ENCODE measurements at places on chromosomes 16 and 17.

GRCh38 chr17:63694229-63694949 is 5.5 kb downstream of the LIMD2 start:
- DNase-seq: no peak

GRCh38 chr17:30995347-30995746 is 24.5 kb downstream of the RNF135 start:
- no peak for DNase-seq

DNA sequence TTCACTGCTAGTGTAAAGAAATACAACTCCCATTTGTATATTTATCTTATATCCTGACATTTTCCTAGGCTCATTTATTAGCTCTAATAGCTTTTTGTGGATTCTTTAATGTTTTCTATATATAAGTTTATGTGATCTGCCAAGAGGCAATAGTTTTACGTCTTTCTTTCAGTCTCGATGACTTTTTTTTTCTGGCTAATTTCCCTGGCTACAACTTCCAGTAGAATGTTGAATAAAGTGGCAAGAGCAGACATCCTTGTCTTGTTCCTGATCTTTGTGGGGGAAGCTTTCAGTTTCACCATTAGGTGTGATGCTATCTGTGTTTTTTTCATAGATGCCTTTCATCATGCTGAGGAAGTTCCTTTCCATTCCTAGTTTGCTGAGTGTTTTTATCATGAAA is 43.9 kb upstream of the ABCA3 start:
- DNase-seq: no peak

- peak; percentile 39 for DNase-seq
Observed at GRCh38 chr16:50213939-50214519, 52.3 kb upstream of the ADCY7 start.

DNA sequence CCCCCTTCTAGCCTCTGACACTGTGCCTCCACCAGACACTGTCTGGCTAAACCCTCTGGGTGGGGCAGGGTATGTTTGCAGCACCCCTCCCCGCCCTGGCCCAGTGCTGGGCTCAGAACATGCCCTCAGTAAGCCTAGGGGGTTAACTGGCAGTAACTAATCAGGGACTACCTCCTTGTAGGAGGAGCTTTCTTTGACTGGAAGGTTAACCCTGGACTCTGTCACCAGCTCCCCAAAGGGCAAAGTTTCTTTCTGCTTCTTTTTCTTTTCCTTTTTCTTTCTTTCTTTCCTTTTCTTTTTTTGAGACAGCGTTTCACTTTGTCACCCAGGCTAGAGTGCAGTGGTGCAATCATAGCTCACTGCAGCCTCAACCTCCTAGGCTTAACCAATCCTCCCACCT is 76.8 kb downstream of the PLXDC1 start:
- no peak for DNase-seq

- peak; percentile 77 for DNase-seq
Observed at GRCh38 chr17:78986649-78987328, 7.1 kb upstream of the LGALS3BP start.

DNA sequence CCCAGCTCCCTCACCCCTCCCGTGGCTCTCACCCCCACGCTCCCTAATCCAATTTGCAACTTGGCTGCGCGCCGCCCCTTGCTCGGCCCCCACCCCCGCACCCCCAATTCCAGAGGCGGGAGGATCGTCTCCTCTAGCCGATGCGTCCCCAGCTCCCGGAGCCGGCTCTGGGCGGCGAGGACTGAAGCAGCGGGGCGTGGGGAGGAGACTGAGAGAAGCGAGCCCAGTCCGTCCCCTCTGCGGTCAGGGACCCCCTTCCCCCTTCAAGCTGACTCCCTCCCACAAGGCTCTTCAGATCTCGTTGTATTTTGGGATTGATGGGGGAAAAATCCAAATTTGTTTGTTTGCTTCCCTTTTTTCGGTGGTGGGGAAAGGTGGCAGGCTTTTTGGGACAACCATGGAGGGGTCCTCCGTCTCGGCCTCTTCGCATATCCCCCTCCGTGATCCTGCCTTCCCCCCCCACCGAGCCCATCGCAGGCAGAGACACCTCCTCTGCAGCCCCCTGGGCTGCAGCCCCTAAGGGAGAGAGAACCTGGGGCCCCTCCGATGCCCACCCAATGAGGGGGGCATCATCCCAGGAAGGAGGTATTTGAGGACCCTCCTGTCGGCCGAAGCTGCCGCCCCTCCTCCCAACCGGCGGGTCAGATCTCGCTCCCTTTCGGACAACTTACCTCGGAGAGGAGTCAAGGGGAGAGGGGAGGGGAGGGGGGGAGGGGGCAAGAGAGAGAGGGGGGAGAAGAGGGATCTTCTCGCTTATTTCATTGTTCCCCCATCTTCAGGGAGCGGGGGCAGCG is 466 bp downstream of the NEUROD2 start:
- no peak for DNase-seq

GRCh38 chr17:68097161-68097805 is 61.7 kb downstream of the KPNA2 start:
- no peak for DNase-seq

DNA sequence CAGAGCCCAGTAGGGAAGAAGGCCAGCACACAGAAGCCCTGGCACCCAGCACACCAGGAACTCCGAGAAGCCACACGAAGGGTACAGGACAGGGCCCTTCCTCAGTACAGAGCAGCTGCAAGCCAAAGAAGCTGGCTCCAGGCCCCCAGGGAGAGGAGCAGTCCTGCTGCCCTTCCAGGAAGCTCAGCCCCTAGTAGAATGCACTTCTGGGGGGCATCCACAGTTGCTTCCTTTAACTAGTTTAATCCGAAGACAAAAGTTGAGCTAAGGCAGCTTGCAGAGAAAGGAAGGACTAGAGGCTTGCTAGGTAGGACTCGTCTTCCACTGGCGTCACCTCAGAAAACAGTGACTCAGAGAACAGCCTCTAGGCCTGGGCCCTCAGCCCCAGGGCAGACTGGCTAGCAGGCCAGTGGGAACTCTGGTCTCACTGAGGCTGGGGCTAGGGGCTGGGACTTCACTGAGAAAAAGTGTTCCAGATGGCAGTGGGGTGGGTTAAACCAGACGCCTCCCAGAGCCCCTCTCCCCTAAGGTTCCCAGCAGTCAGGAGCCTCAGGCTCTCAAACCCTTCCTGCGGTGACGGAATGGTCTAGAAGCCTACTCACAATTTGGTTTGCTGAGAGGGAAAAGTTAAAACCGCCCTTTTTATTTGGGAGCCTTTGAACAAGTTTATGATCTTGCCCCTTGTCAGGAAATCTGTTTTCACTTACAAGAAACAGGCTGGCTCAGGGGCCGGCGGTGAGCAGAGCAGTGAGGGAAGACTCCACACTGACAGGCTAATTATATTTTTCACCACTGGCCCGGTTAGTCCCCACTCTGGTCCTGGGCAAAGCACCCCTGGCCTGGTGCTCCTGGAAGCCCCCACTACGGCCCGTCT is 41.4 kb downstream of the ACTG1 start:
- no peak for DNase-seq

- no peak for DNase-seq
Observed at GRCh38 chr17:50946891-50947781, 81.0 kb upstream of the TOB1 start.

- no peak for DNase-seq
Observed at GRCh38 chr17:80998748-80999535, 7.3 kb downstream of the CHMP6 start.

DNA sequence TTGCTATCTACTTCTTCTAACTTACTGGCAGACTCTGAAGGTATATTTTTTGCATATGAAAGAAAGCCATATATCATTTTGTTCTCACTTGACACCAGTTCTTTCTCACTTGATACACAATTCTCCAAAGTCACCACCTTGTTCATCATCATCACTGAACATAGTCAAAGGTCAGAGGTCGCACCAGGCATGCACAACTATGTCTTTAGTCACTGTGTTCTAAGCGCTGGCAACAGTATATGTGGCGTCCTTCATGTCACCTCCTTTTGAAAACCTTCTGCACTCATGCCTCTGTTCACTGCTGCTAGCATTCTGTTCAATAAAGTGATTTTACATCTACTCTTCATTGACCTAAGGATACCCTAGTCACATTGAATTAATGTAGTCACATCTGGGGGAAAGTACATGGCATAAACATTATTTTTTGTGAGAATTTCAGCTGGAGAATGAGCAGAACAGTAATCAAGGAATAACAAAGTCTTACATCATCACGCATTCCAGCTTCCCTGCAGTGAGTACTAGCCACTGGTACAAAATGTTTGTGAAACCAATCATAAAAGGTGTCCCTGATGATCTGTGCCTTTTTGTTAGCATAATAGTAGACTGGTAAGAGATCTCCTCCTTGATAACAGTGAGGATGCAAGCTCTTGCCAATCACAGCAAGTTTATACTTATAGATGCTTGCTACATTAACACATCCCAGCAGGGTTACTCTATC is 20.5 kb upstream of the TBX4 start:
- no peak for DNase-seq

- DNase-seq: no peak
Observed at GRCh38 chr16:30069611-30070462, 4.3 kb downstream of the ALDOA start.

DNA sequence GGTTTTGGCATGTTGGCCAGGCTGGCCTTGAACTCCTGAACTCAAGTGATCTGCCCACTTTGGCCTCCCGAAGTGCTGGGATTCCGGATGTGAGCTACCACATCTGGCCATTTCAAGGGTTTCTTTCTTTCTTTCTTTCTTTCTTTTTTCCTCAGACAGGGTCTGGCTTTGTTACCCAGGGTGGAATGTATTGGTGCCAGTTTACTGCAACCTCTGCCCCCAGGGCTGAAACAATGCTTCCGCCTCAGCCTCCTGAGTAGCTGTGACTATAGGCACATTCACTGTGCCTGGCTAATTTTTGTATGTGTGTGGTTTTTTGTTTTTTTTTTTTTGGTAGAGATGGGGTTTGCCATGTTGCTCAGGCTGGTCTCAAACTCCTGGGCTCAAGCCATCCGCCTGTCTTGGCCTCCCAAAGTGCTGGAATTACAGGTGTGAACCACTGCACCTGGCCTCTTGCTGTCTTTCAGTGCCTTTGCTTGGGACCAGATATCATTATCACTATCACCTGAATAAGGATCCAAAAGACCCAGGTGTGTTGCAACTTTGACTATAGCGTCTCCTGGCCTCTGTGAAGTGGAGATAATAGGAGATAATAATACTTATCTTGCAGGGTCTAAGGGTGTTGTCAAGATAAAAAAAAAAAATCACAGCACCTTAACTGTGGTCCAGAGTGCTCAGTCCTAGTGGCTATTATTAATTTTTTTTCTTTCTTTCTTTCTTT is 3.2 kb downstream of the FCSK start:
- no peak for DNase-seq

DNA sequence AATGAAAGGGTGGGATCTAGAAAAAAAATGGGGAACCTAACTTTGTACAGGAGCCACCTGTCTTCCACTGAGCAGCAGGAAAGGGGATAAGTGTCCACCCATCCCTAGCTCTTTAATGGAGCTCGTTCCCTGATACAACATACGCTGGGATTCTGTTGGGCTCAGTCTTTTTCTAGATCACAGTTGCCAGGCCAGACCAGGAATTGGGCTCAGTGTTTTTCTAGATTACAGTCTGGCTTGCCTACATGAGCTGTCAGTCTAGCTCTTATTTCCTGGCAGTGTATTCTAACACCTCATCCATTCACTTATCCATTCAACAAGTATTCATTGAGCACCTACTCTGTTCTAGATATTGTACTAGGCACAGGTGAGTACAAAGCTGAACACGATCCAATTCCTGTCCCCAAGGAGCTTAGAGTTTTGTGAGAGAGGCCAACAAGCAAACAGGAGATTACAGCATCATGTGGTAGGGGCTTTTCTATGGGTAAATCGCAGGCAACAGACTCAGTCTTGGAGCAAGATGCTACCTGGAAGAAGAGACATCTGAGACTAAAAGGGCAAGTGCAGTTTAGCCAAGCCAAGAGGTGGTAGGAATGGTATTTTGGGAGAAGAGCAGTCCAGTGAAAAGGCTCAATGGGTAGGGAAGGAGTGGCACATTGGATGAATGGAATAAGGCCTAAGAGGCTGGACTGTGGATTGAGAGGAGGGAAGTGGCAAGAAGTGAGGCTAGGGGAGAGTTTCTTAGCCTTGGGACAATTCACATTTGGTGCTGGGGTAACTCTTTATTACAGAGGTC is 138.0 kb upstream of the HS3ST2 start:
- DNase-seq: no peak
